Stimulated activated CD8-positive, alpha-beta memory T cell treated with anti-CD3 and anti-CD28 coated beads, Interleukin-2, amount 100 ng/mL, for 1 hour (primary cell): ENCODE measurements at places on chromosomes 7 and 10.

GRCh38 chr10:99326871-99327270, 2.3 kb upstream of the CNNM1 start:
- no peak for DNase-seq

DNA sequence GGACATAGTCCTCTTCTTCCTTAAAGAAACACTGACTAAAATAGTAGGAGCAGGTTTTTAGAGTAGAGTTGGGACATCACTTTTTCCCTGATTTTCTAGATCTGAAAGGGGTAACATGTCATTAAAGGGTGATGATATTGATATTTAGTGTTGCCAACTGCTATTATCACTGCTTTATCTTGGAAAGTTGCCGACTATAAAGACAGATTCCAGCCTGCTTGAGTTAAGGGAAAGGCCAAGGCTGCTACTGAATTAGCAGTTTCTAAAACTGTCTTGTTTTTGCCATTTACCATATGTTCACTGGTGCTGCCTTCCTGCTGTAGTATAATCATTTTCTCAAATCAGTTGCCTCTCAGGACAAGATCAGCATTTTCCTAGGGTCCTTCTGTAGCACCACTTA, 29.7 kb downstream of the AP3M1 start:
- no peak for DNase-seq

- no peak for DNase-seq
Observed at GRCh38 chr7:152596824-152597223, 79.1 kb downstream of the XRCC2 start.

DNA sequence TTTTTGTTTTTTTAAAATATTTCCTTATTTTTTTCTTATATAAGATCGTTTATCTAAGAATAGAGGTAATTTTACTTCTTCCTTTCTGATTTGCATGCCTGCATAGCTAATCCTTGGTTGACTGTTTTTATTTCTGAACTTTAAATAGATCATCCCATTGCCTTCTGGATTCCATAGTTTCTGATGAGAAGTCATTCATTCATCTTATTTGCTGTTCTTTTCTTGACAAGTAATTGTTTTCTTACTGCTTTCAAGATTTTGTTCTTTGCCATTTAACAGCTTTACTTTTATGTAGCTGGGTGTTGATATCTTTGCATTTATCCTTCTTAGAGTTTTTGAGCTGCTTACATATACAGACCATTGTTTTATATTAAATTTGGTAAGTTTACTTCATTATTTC, 437.9 kb downstream of the SDK1 start:
- DNase-seq, result no peak

GRCh38 chr7:108037741-108038140, 34.8 kb upstream of the LAMB1 start:
- DNase-seq, result no peak

DNA sequence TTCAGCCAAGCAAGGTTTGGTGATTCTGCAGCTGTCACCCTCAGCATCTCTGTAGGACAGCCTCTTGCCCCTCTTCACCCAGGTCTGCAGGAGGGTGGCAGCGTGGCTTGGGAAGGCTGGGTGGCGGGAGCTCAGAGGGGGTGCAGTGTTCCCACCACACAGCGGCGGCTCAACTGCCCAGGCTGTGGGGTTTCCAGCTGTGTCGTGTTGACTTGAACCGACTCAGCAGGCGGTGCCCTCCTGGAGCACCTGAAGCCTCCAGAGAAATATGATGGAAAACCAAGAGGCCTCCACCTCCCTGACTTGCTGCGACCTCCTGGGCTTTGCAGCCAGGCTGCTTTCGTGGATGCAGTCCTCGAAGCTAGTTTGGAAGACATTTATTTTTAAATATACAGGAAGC, 68.0 kb upstream of the KLF6 start:
- no peak for DNase-seq

- no peak for DNase-seq
Observed at GRCh38 chr7:19116121-19117090, 1.0 kb downstream of the TWIST1 start.

GRCh38 chr10:127500127-127500526, 49.0 kb upstream of the NPS start:
- DNase-seq, result no peak

- DNase-seq, result no peak
Observed at GRCh38 chr7:43554423-43554822, 28.5 kb upstream of the STK17A start.
